ENCODE measurements at places on chromosomes 1 and 21.

DNA sequence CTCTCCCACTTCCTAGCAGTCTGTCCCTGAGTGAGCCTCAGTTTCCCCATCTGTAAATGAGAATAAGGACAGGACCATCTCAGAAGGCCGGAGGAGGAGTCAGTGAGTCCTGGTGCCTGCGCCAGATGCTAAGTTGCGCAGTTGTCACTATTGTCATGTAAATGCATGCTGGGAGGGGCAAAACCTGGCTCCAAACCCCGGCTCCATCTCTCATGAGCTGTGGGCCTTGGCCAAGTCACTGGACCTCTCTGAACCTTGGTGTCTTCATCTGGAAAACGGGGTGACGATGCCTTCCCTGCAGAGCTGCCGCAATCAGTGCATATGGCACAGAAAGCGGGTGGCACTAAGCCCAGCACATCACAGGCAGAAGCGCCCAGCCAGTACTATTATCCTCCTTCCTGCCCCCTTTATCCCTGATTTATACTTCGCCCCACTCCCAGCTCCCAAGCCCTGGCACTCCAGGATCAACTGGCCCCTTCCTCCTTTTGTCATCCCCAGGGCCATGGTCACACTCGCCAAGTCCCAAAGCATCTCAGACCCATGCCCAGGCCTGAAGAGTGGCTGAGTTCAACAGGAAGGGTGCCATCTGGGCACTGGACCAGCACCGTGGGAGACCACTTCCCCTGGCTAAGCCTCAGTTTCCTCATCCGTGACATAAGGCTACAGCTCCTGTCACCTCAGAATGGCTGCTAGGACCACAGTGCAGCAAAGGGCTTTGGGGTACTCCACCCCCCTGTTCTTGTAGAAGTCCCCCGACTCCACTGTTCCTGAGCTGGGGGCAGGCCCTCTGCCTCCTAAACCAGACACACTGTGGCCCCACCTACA lies 4.3 kb upstream of the PLEKHG5 start:
- DNase-seq = no peak

- no peak for DNase-seq
Observed at GRCh38 chr1:60911966-60912697, 170.2 kb upstream of the NFIA start.

DNA sequence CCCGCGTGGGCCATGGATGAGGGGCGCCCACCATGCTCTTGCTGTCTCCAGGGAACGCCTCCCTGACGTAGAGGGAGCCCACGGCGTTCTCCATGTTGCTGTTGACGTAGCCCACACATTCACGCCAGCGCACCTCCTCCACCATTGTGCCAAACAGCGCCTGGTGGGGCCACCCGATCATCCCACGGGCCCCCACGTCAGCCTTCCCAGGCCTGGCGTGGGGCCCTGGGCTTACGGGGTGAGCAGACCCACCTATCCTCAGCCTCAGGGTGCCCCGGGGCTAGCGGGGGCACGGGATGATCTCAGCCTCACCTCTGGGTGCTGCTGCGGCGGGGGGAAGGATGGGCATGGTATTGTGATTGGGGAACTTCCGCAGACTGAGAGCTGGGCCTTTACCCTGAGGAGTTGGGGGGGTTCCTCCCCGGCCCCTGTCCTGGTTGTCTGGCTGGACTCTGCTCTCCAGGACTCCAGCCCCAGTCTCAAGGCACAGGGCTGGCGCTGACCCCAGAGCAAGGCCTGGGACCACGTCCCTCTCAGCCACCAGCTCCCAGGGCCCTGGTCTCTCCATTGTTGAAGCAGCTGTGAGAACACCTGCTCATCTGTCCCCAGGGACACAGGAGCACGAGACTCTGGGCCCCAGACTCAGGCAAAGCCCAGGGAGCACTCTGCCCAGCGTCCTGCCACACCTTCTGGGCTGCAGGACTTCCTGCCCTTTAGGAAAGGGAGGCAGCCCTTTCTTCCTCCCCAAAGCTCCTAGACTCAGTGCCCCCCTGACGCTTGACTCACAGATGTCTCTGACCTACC lies 10.2 kb downstream of the PRXL2B start:
- no peak for DNase-seq

DNA sequence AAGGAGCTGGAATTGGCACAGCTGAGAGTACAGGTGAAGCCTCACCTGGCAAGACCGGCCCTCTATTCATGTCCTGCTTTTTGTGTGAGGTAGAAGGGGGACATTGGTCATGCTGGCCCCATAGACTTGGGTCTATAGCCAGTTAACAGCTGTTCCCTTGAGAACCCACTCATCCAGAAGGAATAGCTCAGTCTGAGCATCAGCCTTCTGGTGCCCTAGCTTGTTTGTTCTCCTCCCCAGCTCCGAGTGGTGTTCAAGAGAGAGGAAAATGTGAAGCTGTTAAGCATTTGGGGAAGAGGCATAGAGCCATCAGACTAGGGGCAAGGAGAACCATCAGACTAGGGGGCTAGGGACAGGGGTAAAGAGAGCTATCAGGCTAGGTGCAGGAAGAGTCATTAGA lies 290.9 kb downstream of the SIPA1L2 start:
- DNase-seq = no peak

- no peak for DNase-seq
Observed at GRCh38 chr1:93148001-93148400, 32.2 kb downstream of the TMED5 start.

DNA sequence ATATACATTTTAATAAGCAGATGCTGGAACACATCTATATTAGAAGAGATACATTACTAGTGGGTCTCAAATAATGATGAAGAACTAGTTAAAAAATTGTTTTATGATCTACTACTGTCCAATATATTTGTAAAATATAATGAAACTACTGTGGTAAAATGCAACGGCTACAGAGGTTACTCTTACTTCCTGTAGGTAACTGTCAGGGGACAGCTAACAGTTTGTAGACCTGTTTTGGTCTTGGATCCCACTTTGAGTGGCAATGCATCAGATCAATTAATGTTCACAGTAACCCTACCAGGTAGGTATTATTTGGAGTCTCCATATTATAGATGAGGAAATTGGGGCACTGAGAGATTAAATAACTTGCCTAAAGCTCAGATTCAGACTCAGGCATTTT lies 26.7 kb upstream of the MYSM1 start:
- DNase-seq = no peak

GRCh38 chr1:242522304-242522945 lies 2.1 kb downstream of the PLD5 start:
- DNase-seq = no peak

DNA sequence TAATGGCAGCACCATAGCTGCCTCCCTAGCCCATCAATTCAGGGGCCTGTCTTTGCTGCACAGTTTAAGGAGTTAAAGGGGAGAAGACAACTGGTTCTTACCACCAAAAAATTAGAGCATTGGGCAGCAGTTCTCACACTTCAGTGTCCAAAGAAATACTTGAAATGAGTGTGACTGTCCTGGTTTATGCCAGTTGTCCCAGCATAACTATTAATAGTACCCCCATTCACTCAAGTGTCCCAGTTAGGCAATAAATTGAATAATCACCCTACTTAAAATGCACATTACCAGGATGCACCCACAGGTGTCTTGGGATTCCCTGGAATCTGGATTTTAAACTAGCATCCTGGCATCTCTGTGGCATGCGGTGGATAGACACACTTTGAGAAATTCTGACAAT lies 51.1 kb downstream of the FAM163A start:
- DNase-seq = no peak

GRCh38 chr1:27152004-27152828 lies 2.7 kb downstream of the SLC9A1 start:
- DNase-seq = no peak

DNA sequence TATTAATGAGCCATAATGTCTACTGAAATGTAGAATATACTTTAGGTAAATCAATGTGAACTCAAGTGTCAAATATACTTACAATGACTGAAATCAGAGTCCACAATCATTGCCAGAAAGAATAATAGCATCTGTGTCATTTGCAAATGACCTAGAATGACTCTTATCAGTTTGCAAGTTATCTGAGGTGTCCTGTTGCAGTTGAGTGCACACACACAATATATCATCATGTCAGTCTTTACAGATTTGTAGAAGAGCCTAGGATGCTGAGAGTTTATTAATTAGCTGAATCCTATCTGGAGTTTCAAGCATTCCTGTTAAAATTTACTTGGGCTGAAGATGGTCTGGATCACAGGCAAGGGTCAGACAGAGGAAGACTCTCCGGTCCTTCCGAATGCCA lies 324.0 kb upstream of the GREM2 start:
- no peak for DNase-seq

- no peak for DNase-seq
Observed at GRCh38 chr1:79667848-79668696, 661.5 kb upstream of the ADGRL4 start.

DNA sequence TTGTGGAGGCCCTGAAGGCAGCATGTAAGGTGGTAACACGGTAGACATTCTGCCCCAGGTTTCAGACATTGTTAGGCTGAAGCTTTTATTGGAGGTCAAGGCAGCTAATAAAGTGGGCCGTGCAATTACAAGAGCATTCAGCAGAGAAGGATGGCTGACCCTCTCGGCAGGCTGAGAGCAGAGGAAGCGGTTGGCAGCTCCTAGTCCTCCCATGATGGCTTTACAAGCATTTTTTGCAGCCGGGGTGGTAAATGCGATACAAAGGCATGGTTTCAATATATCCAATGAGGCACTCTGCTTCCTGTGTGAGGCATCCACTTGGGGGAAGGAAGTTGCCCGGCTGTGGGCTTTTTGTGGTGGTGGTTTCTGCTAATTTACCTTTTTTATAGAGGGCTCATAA lies 14.6 kb downstream of the KIF26B start:
- DNase-seq = no peak

DNA sequence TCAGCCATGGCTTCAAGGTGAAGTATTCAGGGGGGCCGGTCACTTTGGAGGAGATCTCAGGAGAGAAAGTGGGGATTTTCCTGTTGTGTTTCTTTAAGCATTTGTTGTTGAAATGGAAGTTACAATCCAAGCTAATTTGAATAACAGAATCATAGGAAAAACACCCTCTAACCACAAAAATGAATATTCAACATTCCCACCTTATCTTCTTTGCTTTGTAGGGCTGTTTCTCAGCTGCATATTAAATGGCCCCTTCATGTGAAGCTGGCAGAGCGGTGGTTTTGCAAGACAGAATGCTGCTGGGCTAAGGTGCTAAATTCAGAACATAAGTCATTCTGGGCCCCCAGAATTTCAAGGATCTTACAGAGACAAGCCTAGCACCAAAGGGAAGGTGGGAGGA lies 279.0 kb downstream of the RRAGC start:
- DNase-seq = no peak

DNA sequence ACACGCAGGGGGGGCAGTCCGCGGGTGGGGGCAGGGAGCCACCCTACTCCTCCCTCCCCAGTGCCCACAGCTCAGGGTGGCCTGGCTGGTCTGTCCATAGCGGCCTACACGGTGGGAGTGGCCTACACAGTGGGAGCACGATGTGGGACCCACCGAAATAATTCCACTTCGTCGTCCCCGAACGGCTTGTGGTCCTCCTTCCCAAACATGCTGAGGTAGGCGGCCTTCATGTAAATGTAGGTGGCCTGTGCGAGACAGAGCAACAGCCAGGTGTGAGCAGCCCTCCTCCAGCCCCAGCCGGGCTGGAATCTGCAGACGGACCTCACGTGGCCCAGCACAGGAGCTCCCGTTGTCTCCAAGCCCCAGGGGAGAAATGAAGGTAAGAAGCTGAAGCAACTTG lies 34.4 kb downstream of the TTC39A start:
- no peak for DNase-seq

GRCh38 chr21:34883491-34884271 lies 165.4 kb downstream of the RUNX1 start:
- no peak for DNase-seq

GRCh38 chr1:9901148-9902059 lies 8.7 kb downstream of the CTNNBIP1 start:
- DNase-seq = no peak

GRCh38 chr1:22816803-22817202 lies 106.2 kb downstream of the EPHB2 start:
- no peak for DNase-seq

GRCh38 chr1:174114106-174114505 lies 45.2 kb upstream of the RABGAP1L start:
- DNase-seq = no peak

DNA sequence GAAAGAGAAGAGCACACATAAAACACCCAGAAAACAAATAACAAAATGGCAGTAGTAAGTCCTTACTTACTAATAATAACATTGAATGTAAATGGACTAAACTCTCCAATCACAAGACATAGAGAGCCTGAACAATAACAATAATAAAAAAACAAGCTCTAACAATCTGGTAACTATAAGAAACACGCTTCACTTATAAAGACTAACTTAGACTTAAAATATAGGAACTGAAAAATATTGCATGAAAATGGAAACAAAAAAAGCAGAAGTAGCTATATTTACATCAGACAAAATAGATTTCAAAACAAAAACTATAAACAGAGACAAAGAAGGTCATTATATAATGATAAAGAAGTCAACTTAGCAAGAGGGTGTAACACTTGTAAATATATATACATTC lies 83.1 kb upstream of the LYPLAL1 start:
- DNase-seq = no peak

DNA sequence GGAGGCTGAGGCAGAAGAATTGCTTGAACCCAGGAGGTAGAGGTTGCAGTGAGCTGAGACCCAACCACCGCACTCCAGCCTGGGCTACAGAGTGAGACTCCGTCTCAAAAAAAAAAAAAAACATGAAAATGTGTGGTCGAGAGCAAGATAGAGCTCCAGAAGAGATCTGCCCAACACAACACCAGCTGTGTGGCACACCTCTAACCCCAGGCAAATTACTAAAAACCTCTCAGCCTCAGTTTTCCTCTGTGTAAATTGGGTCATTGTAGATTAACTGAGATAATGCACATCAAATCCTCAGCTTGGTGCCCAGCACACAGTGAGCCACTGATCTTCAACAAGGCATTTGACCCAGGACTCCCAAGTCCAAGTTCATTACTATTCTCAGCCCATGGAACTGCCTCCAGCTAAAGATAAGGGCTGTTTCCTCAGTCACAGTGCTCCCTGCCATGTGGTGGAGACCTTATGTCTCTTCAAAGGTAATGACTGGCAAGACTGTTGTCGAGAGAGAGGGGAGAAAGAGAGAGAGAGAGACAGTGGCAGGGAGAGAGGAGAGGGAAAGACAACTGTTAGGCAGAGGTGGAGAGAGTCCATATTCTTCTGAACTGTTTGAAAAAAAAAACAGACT lies 58.1 kb downstream of the PTP4A2 start:
- DNase-seq = no peak

GRCh38 chr1:15080328-15081007 lies 73.1 kb upstream of the TMEM51 start:
- no peak for DNase-seq

DNA sequence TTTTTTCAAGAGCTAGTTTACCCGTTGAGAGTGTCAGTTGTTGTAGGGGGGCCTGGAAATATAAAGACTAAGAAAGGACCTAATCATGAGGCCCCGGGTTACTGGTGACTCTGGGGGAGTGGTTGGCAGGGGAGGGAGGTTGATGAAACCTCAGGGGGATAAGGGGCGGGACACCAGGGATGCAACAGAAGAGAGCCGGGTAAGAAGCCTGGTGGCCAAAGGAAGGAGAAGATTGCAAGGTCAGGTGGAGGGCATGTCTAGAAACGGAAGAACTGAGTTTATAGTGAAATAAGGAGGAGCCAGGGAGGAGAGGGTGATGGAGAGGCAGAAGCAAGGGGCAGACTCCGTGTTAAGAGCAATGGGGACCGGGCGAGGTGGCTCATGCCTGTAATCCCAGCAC lies 12.5 kb upstream of the SPOCD1 start:
- no peak for DNase-seq

- no peak for DNase-seq
Observed at GRCh38 chr1:15963968-15964648, 11.8 kb downstream of the ZBTB17 start.

- no peak for DNase-seq
Observed at GRCh38 chr1:60809204-60809980, 273.0 kb upstream of the NFIA start.

- no peak for DNase-seq
Observed at GRCh38 chr1:10065344-10065685, 32.6 kb downstream of the UBE4B start.

Data from activated CD4-positive, alpha-beta T cell treated with anti-CD3 and anti-CD28 coated beads for 4 hours (primary cell).